ENCODE measurements at places on chromosomes 12 and 14. TPM values are rescaled to one million over a fixed set of nuclear protein-coding genes. Genes with fewer than 3 reads are reported as not detected.

DNA sequence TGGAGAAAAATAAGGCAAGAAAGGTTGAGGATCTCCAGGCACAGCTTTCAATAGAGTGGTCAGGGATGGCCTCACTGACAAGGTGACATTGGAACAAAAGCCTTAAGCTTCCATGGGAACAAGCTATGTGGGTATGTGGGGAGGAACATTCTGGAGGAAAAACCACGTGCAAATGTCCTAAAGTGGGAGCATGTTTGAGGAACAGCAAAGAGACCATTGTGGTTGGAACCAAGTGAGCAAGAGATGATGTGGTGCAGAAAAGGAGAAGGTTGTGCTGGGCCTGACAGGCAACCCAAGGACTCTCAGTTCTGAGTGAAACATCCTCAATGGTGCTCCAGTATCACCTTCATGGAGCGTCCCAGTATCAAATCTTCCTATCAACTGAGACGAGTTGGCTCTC lies 184.0 kb downstream of the CAND1 start:
- DNase-seq = no peak

- DNase-seq = no peak
Observed at GRCh38 chr14:22594156-22594716, 3.9 kb upstream of the ABHD4 start.

GRCh38 chr12:18620986-18621385 lies 116.8 kb downstream of the PLCZ1 start:
- no peak for DNase-seq

GRCh38 chr14:34723867-34724266 lies 9.5 kb upstream of the CFL2 start:
- no peak for DNase-seq

GRCh38 chr12:69991690-69992288 lies 166.8 kb downstream of the MYRFL start:
- DNase-seq = no peak

GRCh38 chr12:79959484-79959883 lies 24.6 kb upstream of the PPP1R12A start:
- no peak for DNase-seq

- no peak for DNase-seq
Observed at GRCh38 chr14:30330445-30330844, 228.5 kb upstream of the G2E3 start.

DNA sequence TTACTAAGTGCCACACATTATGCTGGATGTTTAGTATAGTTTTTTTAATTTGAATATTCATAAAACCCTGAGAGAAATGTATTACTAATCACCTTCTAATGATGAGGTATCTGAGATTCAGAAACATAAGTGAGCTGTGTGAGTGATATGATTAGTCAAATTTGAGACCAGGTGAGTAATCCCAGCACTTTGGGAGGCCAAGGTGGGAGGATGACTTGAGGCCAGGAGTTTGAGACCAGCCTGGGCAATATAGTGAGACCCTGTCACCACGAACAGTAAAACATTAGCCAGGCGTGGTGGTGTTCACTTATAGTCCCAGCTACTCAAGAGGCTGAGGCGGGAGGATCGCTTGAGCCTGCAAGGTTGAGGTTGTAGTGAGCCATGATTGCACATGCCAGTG lies 438.4 kb downstream of the RAD51B start:
- DNase-seq = no peak

DNA sequence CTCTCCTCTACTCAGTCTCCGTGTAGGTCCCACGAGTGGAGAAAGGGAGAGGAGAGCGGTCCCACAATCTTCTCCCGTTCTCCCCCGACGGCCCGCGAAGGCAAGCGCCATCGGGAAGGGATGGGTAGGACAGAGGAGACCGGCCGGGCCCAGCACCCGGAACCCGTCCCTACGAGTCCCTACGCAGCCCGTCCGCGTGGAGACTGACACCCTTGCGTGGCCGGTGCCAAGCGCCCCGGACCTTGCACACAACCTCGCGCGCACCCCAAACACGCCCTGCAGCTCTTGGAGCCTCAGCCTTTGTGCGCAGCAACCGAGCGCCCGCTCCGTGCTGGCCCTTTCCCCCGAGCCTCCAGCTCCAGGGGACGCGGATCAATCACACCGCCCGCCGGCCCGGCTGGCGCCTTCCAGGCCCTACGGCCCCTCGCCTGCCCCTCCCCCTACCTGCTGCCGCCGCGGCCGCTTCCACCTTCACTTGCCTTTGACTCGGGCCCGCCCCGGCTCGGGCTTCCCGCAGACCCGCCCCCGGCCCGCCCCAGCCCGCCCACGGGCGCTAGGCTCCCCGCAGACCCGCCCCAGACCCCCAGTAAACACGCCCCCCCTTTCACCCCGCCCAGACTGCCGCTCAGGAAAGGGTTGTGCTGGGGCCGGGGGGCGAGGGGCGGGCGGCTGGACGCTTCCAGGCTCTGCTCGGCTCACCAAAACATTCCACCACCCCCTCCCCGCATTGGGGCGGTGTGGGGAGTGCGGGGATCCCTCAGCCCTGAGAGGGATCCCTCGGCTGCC lies at the start of gene NDRG2:
TSS of gene NDRG2 (minus strand) at position 477 of the 786 bp plus-strand sequence. CDS start 1,746 bp downstream, outside the sequence.
- no peak for DNase-seq

GRCh38 chr14:78197051-78197450 lies 26.9 kb downstream of the NRXN3 start:
- no peak for DNase-seq

DNA sequence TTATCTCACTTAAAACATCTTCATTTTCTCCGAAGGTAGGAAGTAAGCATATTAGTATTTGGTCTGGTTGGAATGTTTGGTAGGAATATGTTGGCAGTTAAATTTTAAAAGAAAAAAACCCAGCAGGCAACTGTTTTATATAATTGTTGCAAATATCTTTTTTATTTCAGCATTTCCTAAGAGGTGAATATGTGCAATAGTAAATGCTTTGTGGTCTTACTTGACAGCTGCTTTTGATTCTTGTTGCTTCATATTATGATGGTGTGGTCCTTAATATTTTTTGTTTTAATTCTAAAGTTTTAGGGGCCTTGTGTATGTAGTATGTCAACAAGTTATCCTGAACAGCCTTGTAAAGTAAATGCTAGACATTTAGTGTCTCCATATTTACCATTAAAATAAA lies 6.3 kb downstream of the TRAFD1 start:
- DNase-seq = no peak

DNA sequence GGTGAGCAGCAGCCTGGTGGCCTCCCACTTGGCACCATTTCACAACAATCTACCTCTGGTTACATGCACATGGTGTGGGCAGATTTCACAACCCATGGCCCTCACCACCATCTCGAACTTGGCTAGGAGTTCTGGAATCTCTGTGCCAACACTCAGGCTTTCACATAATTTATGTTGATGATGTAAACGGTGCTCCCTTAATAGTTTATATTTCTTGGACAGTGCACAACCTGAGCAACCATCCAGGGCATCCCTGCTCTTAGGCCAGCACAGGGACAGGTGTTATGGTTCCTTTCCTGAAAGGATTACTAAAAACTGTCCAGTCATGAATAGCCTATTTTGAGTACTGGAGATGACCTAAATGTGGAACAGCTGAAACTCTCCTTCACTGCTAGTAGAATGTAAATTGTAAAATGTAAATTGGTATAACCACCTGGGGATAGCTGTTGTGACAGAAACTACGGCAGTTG lies 28.6 kb downstream of the ABCB9 start:
- no peak for DNase-seq

DNA sequence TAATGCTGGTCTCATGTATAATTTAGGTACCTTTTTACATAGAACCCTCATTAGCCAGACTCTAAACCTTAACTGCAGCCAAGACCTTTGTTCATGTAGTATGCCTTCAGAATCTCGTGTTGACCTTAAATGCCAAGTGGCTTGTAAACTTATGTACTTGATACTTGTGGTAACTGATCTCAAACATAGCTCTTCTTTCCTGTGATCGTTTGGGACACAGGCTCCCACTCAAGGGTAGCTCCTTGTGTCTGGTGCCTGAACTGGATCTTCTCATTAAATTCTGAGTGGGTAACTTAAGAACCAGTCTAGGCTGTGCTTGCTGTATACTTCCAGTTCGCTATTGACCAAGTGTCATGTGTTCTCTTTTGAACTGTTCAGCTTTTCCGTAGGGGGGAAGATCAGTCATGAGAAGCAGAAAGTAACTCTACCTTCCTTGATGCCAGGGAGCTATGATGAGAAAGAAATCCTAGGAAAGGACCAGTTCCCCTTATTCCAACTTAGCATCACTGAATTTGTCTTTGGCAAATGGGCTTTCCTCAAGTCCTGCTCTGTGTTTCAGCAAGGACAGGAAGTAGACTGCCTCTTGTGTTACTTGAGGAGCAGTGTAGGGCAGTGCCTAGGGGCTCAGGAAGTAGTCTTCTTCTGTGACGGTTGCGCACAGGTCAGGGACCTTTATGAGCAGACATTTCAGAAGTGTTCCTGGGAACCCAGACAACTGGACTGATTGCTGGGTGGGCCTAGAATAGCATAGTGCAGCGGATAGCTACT lies 2.5 kb downstream of the LGALS3 start:
- DNase-seq = no peak

- no peak for DNase-seq
Observed at GRCh38 chr14:75452324-75452723, 24.5 kb downstream of the JDP2 start.

DNA sequence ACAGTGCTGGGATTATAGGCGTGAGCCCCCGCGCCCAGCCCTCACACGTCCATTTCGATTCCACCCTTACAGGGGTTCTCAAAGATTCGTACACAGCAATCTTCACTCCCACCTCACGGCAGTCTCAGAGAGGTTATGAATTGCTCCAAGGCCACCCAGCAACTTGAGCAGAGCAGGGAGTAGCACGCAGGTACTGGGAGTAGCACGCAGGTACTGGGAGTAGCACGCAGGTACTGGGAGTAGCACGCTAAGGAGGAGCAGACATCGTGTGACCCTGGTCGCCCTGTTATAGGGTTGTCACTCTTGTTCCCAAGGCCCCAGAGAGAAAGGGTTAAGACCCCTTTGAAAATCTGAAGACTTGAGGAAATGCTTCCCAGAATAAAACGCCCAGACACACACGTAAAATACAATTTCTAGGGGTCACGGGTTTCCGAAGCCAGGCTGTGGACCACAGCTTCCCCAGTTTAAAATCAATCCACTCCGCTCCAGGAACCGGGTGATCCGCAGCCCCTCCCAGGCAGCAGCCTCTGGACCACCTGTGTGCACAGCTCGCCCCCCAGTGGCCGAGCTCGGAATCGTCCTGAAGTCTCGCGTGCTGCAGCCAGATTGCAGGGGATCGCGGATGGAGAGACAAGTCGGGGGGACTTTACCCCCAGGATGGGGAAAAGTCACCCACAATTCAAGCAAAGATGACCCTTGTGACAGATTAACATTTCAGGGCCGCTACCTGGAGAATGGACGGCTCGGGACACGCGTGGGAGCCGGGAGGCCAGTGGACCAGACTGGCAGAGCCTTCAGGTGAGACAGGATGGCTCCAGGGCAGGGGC lies 92.0 kb downstream of the SCARB1 start:
- no peak for DNase-seq

- DNase-seq = no peak
Observed at GRCh38 chr12:9856151-9856550, 13.0 kb downstream of the CLEC2B start.

DNA sequence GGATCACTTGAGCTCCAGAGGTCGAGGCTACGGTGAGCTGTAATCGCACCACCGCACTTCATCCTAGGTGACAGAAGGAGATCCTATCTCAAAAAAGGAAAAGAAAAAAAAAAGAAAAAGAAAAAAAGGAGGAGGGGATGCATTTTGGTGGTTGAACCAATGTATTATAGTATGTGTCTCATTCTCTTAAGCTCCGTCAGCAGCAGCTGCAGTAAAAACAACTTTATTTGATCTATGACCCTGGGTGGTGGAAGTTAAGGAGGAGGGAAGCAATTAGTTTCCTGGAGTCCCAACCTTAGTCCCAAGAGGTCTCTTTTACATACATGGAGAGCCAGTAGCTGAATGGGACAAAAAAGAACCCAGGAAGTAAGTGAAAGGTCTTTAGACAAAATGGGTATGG lies 26.8 kb upstream of the APOF start:
- DNase-seq = no peak

DNA sequence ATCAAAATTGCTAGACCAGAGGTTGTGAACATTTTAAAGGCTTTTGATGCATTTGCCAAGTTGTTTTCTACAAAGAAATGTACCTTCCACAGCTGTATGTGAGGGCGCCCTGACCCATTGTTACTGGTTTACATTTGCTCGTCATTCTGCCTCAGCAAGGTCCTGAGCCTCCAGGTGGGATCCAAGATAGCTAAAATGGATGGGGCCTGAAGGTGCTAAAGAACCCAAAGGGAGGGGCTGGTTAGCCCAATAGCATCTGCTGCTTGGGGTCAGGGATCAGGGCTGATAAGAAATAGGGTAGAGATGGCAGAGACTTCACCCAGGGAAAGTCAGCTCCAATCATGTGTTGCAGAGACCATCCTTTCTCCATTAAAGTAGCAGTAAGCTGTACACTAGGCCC lies 43.1 kb downstream of the GALNT16 start:
- DNase-seq = no peak

GRCh38 chr12:64825143-64826021 lies 935 bp downstream of the TBC1D30 start:
- no peak for DNase-seq

DNA sequence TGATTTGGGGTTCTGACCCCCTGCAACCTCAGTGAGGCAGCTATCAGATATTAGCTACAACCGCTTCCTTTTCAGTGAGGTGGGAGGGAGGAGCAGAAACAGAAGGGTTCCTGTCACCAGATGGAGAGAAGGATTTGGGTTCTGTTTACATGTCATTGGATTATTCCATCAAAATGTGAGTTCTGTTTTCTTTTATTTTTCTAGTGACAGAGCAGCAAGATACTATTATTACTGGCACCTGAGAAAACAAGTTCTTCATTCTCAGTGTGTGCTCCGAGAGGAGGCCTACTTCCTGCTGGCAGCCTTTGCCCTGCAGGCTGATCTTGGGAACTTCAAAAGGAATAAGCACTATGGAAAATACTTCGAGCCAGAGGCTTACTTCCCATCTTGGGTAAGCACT lies 52.8 kb downstream of the FRMD6 start:
- DNase-seq = peak; percentile 4

DNA sequence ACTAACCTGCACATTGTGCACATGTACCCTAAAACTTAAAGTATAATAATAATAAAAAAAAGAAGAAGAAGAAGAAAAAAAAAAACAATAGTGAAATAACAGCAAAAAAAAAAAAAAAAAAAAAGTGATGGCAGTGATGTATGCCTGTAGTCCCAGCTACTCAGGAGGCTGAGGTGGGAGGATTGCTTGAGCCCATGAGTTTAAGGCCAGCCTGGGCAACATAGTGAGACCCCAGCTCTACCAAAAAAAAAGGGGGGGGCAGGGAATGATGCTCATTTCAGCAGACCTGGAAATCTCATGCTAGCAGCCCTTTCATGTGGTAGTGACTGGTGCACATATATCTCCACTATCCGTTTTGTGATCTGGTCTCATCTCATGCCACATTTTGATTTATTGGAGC lies 20.8 kb downstream of the TRAFD1 start:
- DNase-seq = no peak

Gene NANOG
- total RNA-seq = not detected

Gene TCL1A
- not detected for total RNA-seq

Gene TTC6
- total RNA-seq = not detected

Gene CABP1
- not detected for total RNA-seq

Gene SYNDIG1L
- not detected for total RNA-seq
